Smooth muscle cell of the coronary artery (primary cell): ENCODE measurements at places on chromosomes 3 and 15. TPM values are rescaled to one million over a fixed set of nuclear protein-coding genes. Genes with fewer than 3 reads are reported as not detected.

The BCL2A1 gene
- total RNA-seq, result 1.3 TPM in 1 of 2 replicates, not detected in the other

The UROC1 gene
- total RNA-seq, result not detected in 2 replicates

The ZIC1 gene
- 1.6 TPM in 1 of 2 replicates, not detected in the other for total RNA-seq

The NR1I2 gene
- total RNA-seq, result 0.08 TPM in 1 of 2 replicates, not detected in the other

The CAMP gene
- not detected in 2 replicates for total RNA-seq

The RTP3 gene
- total RNA-seq, result not detected in 2 replicates

The GTPBP8 gene
- 12.2 and 37.7 TPM in 2 replicates for total RNA-seq

The DNAJC19 gene
- 19.4 and 23.8 TPM in 2 replicates for total RNA-seq

The C3orf22 gene
- not detected in 2 replicates for total RNA-seq

The CYP1A2 gene
- total RNA-seq, result not detected in 2 replicates

The TTLL13 gene
- total RNA-seq, result 0.12 TPM in 1 of 2 replicates, not detected in the other

The KCTD6 gene
- total RNA-seq, result 5.7 and 6.1 TPM in 2 replicates

The CFAP92 gene
- not detected in 2 replicates for total RNA-seq

The SH3GL3 gene
- total RNA-seq, result not detected in 2 replicates

The PLA2G4D gene
- not detected in 2 replicates for total RNA-seq

The RPP14 gene
- 8.0 and 8.9 TPM in 2 replicates for total RNA-seq

The RPL22L1 gene
- 12.2 and 88.0 TPM in 2 replicates for total RNA-seq

The PKM gene
- 1,418 and 2,202 TPM in 2 replicates for total RNA-seq

The DENND4A gene
- total RNA-seq, result 11.7 and 12.1 TPM in 2 replicates

The DAZL gene
- total RNA-seq, result not detected in 2 replicates

The POLQ gene
- 0.70 and 2.7 TPM in 2 replicates for total RNA-seq

The ECE2 gene
- not detected in 2 replicates for total RNA-seq
